ENCODE measurements at places on chromosomes 11 and 22.

- no peak for DNase-seq
These were observed 29.7 kb downstream of the LRP4 start for GRCh38 chr11:46888636-46889035.

DNA sequence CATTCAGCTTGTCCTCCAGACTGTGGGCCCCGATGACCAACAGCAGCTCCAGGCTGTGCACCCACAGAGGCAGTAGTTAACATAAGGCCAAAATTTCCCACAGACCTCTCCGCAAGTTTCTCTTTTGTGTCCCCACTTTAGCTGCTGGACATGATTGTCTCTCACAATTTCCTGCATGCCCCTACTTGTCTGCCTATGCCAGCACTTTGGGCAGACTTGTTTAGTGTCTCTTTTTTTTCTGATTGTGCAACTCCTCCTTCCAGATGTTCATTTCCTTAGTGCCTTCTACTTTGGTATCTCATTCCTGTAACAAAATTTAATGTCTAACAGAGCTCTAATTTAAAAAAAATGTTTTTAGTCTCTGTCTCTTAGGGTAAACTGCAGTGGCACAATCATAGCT, 23.8 kb upstream of the SCN3B start:
- DNase-seq = no peak

- no peak for DNase-seq
These were observed 2.0 kb downstream of the RIC8A start for GRCh38 chr11:209275-210121.

DNA sequence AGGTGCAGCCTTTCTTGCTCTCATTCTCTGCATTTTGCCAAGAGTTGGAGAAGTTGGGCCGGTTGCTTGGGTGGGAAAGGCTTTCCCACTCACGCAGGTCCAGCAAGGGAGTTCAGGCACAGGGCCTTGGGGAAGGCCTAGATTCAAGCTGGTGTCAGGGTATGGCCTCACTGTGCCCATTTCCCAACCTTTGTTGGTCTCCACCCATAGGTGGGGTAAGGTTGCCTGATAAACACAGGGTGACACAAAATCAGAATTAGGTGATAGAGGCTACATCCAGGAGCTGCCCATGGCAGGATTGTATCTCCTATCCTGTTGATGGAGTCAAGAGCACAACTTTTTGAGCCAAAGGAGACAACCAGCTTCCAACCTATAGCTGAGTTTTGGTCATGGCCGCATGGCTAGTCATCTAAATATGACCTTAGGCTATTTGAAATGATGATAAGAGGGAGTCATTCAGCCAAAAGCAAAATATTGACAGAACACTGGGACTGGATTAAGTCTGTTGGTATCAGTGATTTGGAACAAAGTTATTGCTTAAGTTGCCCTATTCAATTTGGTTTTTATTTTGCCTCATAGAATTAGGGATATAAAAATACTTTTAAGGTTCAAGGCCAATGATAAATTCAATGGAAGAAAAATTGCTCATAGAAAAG, 20.9 kb downstream of the CAT start:
- no peak for DNase-seq

DNA sequence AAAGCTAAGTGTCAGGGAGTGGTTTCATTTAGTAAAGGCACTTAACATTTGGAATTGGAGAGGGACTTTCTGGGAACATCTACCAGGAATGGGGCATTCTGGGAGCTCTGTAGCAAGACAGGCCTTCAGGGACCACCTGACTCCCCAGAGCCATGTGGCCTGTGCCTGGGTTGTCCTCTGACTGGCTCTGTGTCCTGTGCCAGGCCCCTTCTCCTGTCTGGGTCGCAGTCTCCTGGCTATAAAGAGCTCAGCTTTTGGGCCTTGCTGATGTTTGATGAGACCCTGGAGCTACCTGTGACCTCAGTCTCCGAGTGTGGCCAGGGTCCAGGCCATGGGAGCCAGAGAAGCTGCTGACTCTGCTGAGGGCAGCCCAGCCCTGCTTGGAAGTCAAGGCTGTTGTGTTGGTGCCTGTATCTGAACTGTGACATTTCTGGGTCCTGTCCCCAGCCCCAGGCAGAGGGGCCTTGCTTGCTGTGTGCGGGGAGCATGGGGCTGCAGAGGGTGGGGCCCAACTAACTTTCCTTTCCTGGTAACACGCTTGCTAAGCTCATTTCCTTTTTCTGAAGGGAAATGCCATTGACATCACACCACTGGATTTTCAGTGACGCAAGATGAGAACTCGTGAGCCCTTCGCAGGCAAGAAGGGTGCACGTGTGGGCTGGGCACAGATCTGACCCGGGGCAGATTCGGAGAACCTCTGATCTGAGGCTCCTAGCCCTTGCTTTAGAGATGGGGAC, 41.3 kb downstream of the LRRC32 start:
- no peak for DNase-seq

DNA sequence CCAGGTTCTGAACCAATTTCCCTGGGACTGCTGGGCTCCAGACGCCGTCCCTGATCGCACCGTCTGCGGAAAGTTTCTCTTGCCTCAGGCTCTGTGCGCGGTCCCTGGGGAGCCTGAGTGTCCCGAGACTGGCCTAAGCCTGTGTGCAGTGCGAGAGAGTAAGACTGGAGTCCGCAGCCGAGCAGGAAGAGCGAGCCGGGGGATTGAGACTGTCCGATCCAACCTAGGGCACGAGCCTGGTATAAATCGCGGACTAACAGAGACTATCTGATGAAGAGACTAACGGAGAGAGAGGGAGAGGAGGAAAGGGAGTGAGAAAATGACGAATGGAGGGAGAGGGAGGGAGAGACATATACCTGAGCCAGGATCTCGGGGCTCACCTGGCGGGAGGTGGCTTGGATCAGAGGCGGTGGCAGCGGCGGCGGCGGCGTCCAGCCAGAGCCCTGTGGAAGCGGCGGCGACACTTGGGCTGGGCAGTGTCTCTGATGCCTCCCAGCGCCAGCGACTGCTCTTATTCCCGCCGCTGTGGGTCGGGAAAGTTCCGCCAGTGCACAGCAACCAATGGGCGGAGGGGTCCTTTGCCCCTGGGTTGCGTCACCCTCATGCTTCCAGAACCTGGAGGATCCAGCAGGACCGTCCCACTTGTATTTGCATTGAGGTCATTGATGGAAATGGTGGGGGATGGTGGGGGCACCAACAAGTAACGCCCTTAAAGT, at the start of gene CALCA:
Gene CALCA (minus strand): TSS at position 487 of the 716 bp plus-strand sequence. CDS start 1,159 bp downstream, outside the sequence.
- DNase-seq = no peak

- no peak for DNase-seq
These were observed 104.2 kb upstream of the SORL1-AS1 start for GRCh38 chr11:121556937-121557336.

DNA sequence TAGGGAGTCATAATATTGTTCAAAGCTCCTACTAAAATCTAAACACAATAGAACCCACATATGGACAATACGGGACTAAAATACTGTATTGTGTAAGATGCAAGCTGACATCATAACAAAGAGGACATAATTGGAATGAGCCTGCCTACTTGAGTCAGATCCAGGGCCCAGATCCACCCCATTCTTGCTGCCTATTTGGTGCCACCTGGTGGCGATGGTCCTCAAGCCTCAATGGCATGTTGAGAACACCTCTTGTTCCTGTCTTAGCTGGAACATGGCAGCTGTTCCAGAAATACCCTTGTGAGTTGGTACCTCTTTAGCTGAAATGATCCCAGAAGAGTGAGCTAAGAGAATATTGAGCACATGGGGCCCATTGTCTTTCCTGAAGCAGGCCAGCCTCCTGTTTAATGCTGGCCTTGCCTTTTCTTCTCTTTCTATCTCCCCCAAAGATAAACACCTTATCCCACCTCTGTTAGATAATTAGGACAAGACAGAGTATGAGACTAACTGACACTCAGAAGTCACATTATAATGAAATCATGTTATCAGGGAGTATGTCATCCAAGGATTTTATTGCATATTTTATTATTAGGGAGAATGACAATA, 680.9 kb upstream of the ANO5 start:
- DNase-seq = no peak

GRCh38 chr22:37425800-37426705, 1.2 kb downstream of the ELFN2 start:
- no peak for DNase-seq

DNA sequence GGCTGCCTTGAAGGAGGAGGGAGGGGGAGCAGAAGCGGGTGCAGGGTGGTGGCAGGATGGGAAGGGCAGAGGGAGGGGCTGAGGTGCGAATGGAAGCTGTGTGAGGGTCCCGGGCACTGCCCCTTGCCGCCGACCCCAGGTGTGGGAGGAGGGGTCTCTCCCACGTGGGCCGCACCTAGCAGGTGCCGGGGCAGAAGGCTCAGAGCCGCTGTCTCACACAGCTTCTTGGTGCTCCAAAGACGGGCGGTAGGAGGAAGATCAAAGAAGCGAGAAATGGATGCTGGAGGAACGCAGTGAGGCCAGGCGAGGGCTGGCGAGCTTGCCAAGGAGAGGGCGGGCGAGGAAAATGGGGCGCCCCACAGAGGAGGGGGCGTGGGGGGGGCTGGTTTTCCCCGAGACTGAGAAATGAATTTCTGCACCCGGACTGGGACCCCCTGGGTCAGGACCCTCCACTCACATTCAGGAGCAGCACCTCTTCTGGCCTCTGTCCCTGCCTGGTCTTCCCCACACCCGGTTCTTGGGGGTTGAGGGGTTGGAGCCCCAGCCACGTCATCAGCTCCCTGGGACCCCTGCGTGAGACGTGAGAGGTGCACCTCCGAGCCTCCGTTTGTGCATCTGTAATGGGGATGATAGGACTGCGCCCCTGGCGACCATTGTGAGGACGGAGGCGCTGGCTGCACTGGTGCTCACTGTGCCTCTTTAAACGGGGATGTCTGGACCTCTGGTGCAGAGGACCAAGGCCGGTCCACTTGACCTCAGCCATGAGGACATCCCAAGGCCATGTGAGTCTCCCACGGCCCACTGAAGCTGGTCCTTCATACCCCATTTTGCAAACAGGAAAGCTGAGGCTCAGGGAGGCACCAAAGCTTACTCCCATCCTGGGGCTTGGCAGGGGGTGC, 16.8 kb downstream of the LSP1 start:
- DNase-seq = no peak

DNA sequence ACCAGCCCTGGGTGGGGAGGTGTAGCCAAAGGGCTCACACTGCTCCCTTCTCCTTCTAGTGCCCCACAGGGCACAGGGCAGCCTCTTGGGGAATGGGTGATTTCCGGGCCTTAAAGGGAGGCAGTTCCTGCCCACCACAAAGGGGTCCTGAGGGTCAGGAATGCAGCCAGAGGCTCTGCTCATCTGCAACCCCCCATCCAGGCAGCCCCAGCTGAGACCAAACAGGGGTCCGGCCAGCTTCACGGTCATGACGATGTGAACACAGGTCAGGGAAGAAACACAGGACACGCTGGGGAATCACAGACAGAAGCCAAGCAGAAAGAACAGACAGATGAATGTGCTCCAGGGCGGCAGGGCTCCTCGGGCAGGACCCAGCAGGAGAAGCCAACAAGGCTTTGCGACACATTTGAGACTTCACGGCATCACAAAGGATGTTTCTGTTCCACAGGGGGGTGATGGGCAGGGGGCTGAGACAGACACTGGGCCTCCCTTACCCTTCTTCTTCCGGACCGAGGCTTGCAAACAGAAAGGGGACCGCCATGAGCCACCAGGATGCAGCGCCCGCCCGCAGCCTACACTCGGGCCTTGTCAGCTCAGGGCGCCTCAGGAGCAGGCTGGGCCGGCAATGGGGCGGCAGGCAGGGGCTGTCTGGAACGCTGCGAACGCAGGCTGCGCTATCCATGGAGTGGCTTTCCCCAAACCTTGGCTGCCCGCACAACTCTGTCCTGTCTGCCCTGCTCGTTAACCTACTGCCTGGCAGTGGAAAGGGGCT, 101.9 kb downstream of the CTTN start:
- no peak for DNase-seq

DNA sequence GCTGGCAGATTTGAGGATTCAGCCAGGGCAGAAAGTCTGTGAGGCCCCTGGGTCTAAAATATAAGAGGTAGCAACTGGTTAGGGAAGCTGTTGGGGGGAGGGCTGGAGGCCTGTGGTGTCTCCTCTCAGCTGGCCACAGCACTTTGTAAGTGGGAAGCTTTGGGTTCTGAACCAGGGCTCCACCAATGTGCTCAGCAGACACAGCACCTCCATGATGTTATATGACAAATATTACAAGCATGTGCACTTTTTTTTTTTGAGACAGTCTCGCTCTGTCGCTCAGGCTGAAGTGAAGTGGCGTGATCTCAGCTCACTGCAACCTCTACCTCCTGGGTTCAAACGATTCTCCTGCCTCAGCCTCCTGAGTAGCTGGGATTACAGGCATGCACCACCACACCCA, 8.0 kb downstream of the ARHGAP1 start:
- DNase-seq = no peak

- DNase-seq = no peak
These were observed 32.3 kb downstream of the TRIM29 start for GRCh38 chr11:120105576-120105975.

GRCh38 chr11:114762408-114762807, 84.1 kb downstream of the NXPE2 start:
- no peak for DNase-seq

DNA sequence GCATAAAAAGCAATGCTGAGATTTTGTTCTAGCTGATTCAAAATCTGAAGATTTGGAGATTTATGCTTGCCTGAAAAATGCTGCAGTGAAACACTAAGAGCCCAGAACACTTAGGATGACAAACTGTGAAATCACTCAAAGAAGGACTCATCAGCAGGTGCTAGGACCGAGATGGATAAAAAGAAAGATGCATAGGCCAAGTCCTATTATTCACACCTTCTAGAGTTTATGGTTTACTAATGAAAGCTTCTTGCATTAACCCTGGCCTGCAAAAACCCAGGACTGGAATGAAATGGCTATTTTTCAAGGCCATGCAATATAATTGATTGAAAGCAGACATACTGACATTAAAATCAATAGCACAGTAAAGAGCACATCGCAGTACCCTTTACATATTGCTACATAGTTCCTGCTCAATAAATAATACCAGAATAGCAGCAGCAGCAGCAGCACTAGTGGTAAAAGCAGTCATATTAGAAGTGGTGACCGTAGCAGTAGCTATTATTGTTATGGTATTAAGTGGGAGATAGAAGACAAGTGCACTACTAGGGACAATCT, 161.7 kb downstream of the RAB38 start:
- no peak for DNase-seq

- peak; percentile 45 for DNase-seq
These were observed 22.6 kb upstream of the PKNOX2 start for GRCh38 chr11:125141686-125142535.

DNA sequence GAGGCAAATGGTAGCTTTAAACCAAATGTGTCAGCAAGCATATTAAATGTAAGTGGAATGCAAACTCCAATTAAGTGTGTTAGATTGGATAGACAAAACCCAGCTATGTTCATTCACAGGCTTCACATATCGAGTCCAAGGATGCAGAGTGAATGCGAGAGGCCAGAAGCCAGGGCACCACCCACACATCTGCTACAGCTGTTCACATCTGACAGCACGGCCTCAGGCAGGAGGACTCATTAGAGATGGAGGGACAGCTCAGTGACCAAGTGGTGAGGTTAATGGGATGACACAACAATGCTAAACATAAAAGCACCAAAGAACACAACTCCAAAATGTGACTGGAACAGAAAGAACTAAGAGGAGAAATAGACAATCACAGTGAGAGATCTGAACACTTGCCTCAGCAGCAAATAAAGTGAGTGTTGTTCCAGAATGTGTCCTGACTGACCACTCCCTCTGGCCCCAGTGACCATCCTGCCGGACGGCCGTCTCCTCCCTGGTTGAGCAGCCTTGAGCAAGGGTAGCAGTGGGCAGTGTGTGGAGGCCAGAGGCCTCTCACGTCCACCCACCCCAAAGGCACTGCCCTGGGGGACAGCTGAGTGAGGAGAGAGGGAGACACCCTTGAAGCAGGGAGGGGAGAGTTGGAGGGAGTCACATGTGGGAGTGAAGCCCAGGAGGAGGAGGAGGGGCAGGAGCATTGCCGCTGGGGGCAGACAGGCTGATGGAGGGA, 23.8 kb downstream of the ALG12 start:
- no peak for DNase-seq

- DNase-seq = no peak
These were observed 7.1 kb upstream of the ADORA2A start for GRCh38 chr22:24420072-24420976.
